ENCODE measurements at places on chromosomes 1 and 21.

DNA sequence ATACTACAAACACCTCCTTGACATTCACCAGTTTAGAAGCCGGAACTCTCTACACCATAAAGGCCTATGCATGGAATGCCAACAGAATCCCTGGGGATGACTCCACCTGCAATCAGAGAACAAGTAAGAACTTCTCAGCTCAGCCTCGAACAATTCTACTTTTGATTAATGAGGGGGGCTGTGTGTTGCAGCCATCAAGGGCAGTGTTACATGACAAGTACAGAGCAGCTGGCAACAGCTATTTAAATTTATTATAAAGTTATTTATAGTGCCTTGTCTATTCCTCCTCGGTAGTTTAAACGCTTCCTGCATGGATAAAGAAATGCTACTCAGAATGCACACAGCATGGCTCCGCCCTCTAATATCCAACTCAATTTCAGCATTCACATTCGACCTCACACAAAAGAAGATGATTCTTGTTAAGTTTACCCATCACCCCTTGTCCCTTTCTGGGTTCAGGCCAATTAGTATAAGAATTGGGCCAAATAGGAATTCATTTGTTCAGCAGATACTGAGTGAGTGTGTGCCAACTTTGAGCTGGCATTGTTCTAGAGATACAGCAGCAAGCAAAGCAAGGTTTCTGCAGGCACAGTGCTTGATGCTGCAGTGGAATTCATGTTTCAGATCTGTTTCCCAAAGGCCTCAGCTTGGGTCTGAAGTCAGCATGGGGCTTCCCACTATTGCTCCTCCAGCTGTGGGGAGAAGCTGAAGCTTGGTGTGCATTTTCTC, 6.4 kb downstream of the FNDC7 start:
- DNase-seq: no peak

GRCh38 chr1:179014123-179014522, 11.6 kb upstream of the FAM20B start:
- DNase-seq: no peak

DNA sequence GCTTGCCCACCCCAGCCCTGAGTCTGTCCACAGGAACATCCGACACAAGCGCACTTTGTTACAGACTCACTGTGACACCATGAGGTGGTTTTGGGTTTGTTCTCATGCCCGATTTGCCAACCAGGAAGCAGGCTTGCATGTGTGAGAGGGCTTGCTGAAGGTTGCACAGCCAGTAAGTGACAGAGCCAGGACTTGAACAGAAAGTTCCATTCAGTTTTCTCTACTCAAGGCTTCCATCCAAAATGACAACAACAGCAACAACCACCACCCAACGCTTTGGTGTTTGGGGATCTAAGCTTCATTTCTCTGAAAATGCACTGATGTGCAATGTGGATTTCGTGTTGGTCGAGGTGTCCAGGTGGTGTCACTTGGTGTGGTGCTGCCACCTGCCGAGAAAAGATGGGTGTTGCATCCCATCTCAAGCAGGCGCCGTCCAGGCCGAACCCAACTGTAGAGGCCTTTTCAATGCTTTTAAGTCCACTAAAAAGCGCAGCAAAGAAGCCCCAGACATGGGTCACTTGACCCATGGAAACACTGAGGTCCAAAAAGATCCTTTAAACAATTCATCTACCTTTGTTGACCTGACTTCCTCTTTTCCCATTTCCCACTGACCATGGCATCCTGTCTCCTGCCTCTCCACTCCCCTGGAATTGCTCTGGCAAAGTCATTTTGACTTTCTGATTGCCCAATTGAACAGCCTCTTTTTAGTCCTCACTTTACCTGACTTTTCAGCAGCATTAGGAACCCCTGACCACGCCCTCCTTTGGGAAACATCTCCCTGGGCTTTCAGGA, 12.2 kb downstream of the CITED4 start:
- DNase-seq: no peak

- DNase-seq: no peak
Observed at GRCh38 chr1:200973937-200974657, 49.4 kb downstream of the KIF21B start.

- no peak for DNase-seq
Observed at GRCh38 chr1:214186103-214186824, 94.7 kb upstream of the SMYD2 start.

- DNase-seq: no peak
Observed at GRCh38 chr1:64082459-64082858, 121.0 kb upstream of the UBE2U start.

DNA sequence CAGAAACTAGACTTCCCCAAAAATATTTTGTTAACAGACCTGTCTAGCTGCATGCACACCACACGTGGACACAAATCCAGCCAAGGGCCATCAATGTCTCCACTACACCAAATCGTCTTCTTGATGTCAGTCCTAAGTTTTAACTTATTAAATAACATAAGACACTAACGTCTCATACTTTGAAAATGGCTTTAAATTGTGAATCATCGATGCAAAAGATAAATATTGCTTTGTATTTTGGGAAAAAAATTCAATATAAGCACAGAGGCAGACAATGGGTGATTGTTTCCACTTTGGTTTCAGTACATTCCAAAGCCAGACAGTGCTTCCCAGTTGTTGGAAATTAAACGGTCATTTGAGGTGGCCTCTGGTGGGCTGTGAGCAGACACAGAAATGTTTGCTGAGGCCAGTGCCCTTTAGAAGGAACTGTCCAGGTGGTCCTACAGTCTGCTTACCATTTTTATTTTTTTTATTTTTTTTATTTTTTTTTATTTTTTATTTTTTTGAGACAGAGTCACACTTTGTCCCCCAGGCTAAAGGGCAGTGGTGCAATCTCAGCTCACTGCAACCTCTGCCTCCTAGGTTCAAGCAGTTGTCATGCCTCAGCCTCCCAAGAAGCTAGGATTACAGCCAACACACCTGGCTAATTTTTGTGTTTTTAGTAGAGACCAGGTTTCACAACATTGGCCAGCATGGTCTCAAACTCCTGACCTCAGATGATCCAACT, 1.8 kb upstream of the KIAA2013 start:
- DNase-seq: no peak

DNA sequence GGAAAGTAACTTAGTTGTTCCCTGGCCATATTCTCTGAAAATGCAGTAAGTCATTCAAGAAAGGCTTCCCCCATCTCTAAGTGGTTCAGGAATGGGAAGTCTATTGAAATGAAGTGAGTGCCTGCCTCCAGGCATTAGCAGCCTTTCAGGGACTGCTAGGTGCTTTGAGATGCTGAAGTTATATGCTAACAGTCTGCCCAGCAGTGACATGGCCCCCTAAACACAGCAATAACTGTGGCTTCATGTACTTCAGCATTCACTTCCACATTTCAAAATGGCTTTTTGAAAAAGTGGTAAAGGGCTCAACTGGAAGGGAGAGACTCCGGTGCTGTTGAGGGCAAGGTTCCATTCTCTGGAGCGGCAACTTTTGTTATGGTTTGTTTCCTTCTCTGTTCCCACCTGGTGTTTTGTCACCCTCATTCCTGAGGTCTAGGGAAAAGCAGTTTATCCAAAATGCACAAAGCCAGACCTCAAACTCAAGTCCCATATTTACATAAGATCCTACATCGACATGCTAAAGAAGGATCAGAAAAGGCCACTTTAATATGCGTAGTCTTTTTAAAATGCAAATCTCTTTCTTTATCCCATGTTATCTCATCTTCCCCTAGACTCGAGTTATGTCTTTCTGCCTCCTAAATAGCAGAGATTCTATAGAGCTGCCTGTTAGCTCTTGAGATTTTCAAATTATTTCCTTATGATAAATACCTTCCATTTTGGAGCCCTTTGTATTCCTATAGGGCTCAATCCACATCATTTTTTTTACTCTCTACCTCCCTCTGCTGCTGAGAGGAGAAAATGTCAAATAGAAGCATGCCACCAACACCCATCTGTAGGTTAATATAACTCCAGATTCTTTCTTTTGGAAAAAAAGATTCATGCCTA, 34.2 kb upstream of the LRRC8C start:
- DNase-seq: peak; percentile 16

DNA sequence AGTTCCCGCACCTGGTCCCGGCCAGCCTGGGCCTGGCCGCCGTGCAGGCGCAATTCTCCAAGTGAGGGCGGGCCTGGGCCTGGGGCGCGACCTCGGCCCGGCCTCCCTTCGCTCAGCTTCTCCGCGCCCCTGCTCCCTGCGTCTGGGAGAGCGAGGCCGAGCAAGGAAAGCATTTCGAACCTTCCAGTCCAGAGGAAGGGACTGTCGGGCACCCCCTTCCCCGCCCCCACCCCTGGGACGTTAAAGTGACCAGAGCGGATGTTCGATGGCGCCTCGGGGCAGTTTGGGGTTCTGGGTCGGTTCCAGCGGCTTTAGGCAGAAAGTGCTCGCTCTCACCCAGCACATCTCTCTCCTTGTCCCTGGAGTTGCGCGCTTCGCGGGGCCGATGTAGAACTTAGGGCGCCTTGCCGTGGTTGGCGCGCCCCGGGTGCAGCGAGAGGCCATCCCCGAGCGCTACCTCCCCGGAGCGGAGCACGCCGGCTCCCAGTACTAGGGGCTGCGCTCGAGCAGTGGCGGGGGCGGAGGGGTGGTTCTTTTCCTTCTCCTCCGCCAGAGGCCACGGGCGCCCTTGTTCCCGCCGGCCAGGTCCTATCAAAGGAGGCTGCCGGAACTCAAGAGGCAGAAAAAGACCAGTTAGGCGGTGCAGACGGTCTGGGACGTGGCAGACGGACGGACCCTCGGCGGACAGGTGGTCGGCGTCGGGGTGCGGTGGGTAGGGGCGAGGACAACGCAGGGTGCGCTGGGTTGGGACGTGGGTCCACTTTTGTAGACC, 1.2 kb downstream of the OLIG1 start:
- no peak for DNase-seq
